COLO829 (cell line): ENCODE measurements at places on chromosomes 4 and X.

GRCh38 chr4:82620126-82620735 is 58.4 kb upstream of the TMEM150C start:
- no peak for DNase-seq

- DNase-seq, result peak; percentile 21
These were observed 149.1 kb upstream of the PCDH10 start for GRCh38 chr4:133000012-133000411.

DNA sequence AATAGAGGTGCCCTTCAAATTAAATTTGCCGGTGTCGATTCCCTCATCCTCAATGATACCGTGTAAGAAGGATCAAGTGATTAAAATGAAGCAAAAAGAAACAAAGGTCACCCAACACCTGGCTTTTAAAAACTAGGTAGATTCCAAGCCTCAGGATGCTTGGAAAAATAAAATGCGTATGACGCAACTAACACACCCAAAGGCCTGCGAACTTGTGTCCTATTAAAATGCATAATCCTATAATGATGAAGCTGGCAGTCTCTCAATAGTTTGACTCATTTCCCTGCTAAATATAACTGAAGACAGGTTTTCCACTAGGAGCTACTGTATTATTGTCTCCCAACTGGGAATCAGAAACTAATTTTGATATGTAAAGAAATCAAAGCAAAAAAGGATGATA is 263.2 kb downstream of the DHX15 start:
- DNase-seq, result no peak

DNA sequence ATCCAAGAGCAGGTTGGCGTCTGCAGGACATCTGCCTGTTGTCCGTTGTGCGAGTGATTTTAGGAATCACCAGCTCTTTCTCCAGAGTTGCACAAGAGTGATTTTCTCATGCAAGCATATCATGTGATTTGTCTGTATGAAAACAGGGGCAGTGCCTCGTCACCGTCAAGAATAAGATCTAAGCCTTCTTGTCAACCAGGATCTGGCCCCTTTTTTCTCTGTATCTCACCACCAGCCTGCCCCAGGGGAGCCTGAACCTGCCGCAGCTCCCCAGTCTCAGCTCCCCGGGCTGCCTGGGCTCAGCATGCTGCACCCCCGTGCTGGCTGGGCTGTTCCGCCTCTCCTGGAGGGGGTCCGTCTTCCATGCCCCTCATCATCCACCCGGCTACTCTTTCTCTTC is 90.5 kb downstream of the STOX2 start:
- no peak for DNase-seq

DNA sequence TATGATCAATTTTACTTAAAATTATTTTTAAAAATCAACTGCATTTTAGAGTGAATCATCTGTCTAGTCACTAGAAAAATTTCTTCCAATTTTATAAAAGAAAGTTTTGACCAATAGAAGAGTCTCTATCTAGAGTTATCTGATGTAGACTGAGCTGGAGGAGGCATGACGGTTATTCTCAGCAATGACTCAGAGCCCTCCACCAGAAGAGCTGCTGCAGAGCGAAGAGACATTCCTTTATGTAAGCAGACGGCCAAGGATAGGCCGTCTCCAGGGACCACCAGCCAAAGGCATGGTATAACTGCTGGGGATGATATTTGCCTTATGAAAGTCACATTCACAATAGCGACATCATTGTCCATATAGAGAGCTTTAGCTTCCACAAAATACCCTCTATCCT is 23.0 kb downstream of the LDB2 start:
- DNase-seq, result peak; percentile 56

DNA sequence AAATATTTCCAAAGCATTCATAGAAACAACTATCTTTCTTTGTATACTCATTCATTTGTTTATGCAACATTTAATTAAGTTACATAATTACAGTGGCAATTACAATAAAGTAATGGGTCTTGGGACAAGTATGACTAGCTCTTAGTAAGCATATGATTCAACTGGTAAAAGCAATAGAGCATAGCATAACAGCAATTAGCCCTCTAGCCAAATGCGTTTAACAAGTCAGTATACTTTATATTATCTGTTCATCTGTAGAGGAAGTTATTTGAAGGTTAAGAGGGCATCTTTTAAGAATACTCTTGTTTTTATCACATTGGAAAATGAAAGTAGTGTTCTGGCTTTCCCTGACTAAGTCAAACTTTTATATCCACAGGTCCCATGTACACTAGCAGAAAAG is 198.1 kb upstream of the UGT8 start:
- DNase-seq, result peak; percentile 89

DNA sequence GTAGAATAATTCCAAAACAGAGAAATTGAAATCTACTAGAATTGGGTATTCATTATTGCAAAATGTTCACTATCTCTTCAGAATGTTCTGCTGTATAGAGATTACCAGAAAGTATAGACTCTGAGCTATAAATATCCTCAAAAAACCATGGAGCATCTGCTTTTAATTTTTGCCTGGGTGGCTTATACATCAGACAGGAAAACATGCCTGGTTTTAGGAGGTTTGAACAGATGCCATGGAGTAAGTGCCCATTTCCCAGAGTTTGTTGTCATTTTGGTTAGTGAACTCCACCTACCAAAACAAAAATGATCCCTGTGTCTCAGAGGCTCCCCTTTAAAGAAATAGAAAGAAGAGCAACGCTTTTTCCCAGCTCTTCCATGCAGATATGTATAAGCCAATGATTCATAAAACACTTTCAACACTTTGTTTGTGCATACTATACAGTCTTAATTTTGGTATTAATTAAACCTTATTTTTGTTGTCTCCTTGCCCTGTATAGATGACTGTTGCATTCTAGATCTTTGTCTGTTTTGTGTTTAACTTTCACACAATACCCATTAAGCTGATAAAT is 68.7 kb downstream of the MEPE start:
- no peak for DNase-seq

DNA sequence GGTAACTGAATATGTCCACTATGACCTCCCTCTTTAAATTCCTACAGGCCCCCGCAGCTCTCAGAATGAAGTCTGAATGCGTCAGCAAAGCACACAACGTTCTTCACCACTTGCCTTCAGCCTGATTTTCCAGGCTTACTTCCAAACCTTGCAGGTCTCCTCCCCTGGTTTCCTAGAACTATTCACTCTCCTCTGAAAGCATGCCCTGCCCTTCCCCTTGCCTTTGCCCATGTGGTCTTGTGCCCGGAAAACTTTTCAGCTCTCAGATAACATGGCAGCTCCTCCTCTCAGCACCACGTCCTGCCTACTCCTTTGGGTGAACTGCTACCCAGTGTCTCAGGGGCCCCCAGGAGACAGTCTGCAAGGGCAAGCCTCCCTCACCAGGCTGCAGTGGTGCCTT is 268.5 kb upstream of the LDB2 start:
- no peak for DNase-seq

- no peak for DNase-seq
These were observed 443.5 kb downstream of the PCDH10 start for GRCh38 chr4:133592591-133592990.

GRCh38 chr4:188459381-188459780 is 320.1 kb downstream of the TRIML1 start:
- no peak for DNase-seq

DNA sequence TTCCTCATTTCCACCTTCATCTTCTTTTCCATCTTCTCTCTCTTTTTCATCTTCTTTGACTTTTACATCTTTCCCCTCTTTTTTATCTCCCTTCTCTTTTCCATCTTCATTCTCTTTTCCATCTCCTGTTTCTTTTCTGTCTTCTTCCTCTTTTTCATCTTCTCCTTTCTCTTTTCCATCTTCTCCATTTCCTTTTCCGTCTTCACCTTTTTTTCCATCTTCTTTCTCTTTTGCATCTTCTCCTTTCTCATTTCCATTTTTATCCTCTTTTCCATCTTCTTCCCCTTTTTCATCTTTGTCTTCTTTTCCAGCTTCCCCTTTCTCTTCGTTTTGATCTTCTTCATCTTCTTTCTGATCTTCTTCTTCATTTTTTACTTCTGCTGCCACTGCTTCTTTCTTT is 87.0 kb downstream of the HMGN5 start:
- no peak for DNase-seq

DNA sequence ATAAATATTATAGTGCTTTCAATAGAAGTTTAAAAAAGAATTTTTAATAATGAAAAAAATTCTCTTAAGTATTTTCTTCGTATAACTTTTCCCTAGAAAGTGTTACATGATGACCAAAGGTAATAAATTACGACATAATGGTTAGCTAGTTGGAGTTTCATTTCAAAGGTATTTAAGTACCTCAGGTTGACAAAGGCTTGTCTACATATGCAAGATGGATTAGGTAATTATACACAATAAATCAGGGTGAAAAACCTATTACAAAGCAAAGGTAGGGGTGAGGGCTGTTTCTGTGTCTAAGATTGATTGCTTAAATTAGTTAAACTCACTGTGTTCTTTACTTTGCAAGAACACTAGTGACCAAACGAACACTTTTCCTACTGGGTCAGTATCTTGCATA is 508.5 kb upstream of the FAT1 start:
- DNase-seq, result no peak

DNA sequence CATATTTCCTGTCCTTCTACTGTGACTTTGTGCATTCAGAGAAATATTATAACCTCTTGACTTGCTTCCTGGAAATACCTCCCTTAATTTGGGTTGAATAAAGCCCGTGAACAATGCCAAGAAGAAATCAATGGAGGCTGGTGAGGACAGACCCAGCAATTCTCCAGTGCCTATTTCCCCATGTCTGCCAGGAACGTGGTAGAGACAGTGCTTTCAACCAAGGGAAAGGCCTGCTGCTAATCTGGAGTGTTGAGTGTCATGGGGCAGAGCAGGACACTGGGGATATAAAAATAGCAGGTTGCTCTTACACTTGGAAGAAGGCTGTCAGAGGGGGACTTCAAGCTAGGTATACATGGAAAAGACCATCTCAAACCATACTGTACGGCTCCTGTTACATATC is 19.9 kb downstream of the TSC22D3 start:
- DNase-seq, result no peak

GRCh38 chr4:156496797-156497196 is 474.8 kb downstream of the PDGFC start:
- DNase-seq, result no peak

DNA sequence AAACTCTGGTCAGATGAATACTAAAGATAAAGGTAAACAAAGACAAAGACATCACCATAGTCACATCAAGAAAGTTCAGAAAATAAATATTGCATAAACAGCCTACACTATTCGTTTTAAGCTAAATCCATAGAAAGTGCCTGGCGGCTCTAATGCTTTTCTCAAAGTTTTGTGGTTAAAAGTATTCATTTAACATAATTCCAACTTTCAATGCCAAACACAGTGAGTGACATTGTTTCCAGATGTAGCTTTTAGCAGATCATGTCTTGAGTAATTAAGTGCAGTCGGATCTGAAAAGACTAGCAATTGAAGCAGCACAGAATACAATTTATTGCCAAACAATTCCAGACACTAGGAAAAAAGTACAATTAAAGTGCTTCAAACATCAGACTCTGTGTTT is 287.1 kb upstream of the ADGRL3 start:
- DNase-seq, result peak; percentile 63

- no peak for DNase-seq
These were observed 53.4 kb downstream of the CASP6 start for GRCh38 chr4:109649872-109650271.

DNA sequence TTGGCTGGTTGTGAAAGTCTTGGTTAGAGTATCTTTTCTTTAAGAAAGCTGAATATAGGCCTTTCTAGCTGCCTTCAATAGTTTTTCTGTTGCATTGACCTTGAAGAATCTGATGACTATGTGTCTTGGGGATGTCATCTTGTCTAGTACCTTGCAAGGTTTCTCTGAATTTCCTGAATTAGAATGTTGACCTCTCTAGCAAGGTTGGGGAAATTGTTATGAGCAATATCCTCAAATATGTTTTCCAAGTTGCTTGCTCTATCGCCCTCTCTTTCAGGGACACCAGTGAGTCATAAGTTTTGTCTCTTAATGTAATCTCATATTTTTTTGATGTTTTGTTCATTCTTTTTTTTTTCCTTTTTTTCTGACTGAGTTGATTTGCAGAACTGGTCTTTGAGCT is 194.7 kb downstream of the RAB28 start:
- no peak for DNase-seq

DNA sequence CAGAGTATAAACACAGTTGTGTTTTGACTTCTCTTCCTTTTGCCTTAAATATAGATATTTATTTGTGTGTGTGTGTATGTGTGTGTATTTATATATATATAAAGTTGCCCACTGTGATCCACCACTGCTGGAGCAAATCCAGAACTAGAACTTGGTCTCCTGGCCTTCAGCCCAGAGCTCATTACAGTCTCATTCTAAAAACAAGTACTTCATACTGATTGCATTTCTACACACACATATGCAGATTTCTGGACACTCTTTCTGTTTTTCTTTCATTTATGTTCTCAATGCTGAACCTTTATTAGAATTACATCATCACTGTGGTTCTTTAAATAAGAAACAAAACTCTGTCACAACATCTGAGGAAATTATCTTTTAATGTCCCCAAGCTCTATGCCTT is 381 bp downstream of the TXK start:
- DNase-seq, result no peak

GRCh38 chr4:105944540-105944939 is 49.3 kb downstream of the NPNT start:
- DNase-seq, result peak; percentile 45

GRCh38 chrX:45309096-45309495 is 108.4 kb upstream of the DIPK2B start:
- no peak for DNase-seq

GRCh38 chrX:1475481-1475880 is 22.8 kb upstream of the ASMTL start:
- DNase-seq, result no peak

DNA sequence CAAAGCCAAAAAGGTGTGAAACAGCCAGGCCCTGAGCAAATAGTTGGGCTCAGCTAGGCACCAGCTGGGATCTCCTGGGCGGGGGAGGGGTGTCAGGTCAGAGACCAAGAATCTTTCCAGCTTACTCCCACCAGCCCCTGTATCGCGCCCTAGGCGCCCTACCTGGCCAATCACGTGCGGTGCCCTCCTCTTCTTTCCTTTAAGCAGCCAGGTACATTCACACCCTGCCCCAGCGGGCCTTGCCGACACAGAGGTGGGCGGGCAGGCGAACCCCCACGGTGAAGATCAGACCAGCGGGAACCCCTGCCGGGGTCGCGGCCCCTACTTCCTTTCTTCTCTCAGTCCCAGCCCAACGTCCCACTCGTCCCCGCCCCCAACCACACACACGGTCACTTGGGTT is 9.1 kb downstream of the ARHGAP36 start:
- DNase-seq, result no peak

DNA sequence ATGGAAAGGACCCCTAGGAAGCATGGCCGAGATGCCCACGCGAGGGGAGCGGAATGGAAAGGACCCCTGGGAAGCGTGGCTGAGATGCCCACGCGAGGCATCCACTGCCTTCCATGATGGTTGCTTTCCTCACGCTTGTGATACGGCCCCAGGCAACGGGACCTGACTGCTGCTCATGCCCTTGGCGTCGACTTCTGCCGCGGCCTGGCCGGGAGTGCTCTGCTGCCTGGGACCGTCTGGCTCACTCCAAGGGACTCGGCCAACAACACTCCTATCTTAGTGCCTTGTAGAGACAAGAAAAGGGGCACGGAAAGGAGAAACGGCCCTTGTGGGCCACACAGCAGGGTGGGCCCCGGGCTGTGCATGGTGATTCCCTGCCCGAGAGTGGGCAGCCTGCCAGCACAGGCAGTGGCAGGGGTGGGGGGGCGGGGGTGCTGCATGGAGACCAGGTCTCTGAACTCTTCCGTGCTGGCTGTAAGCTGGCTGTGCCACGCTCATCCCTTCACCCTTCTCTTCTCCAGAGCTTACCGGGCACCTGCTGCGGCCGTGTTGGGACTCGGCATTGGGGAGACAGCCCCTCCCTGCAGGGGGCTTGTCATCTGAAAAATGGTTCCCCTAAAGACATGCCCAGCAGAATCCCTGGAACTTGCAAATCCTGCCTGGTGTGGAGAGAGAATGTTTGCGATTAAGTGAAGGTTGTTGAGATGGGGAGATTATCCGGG is 38.6 kb upstream of the HMX1 start:
- DNase-seq, result no peak
